Uterine smooth muscle cell (primary cell): ENCODE measurements at places on chromosomes 16 and 17. TPM values are rescaled to one million over a fixed set of nuclear protein-coding genes. Genes with fewer than 3 reads are reported as not detected.

The RHBDL3 gene
- total RNA-seq = under 0.01 and 0.22 TPM in 2 replicates

The PITPNM3 gene
- total RNA-seq = 0.37 and 0.55 TPM in 2 replicates

The PIRT gene
- total RNA-seq = not detected in 2 replicates

The KLHDC4 gene
- total RNA-seq = 27.0 and 31.7 TPM in 2 replicates

The KRT17 gene
- 1.00 and 1.5 TPM in 2 replicates for total RNA-seq

The HSF5 gene
- total RNA-seq = not detected in 2 replicates

The HBQ1 gene
- total RNA-seq = 0.44 TPM in 1 of 2 replicates, not detected in the other

The RRN3 gene
- 37.7 and 42.4 TPM in 2 replicates for total RNA-seq

The CCDC144A gene
- total RNA-seq = 0.33 and 9.1 TPM in 2 replicates

The KIF19 gene
- not detected in 2 replicates for total RNA-seq

The GNAO1 gene
- under 0.01 TPM in 2 replicates for total RNA-seq

The WNT9B gene
- total RNA-seq = not detected in 2 replicates
